ENCODE measurements at places on chromosomes 6 and 20.
A peak's percentile ranks its signal among the peaks of the same experiment; 100 is the strongest.

GRCh38 chr6:83311231-83311630 lies 118.1 kb downstream of the RWDD2A start:
- DNase-seq: no peak
- H3K27me3 ChIP-seq: peaks cover 5% of the 10 kb centered on the region
- no peaks in the 10 kb centered on the region for H3K36me3 ChIP-seq

GRCh38 chr20:44409132-44409600 lies 53.7 kb downstream of the HNF4A start:
- DNase-seq: no peak
- no peak overlapping the region for H3K27ac ChIP-seq
- no peaks in the 10 kb centered on the region for H3K36me3 ChIP-seq
- H3K4me1 ChIP-seq: no peaks in the 10 kb centered on the region
- H3K4me3 ChIP-seq: no peak overlapping the region
- H3K27me3 ChIP-seq: peaks cover 5% of the 10 kb centered on the region

DNA sequence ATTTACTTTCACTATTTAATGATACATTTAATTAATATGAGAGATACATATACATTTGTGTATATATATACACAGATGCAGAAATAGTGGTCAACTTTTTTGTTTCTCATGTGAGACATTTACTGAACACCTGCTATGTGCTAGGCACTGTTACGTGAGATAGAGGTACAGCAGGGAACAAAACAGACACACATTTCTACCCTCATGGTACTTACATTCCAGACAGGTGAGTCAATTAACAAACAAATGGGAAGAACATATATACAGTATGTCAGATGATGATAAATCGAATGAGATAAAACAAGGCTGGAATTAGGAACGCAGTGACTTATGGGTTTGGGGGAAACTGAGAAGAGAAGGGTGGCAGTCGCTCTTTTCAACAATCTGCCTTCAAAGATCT lies 5.1 kb downstream of the TFB1M start:
- no peaks in the 10 kb centered on the region for H3K27me3 ChIP-seq
- H3K27ac ChIP-seq: no peak overlapping the region
- H3K4me1 ChIP-seq: peaks cover 41% of the 10 kb centered on the region
- DNase-seq: no peak
- peaks cover 43% of the 10 kb centered on the region for H3K36me3 ChIP-seq
- no peak overlapping the region for H3K4me3 ChIP-seq

DNA sequence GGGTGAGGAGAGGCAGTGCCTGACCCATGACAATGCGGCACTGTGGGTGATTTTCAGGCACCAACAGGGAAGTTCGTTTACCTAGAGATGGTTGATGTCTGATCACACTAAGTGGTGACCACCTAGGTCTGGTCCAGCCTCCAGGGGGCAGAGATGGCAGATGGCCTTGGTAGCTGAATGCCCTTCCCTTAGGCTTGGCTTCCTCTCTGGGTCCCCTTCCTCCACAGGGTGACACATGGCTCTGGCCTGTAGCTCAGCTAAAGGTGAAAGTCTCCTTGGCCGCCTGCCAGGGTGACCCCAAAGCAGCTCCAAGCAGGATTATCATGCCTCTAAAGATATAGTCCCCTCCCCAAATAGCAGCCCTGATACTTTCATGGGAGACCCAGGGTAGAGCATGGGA lies 6.4 kb downstream of the GDAP1L1 start:
- no peak overlapping the region for H3K4me3 ChIP-seq
- no peak for DNase-seq
- no peaks in the 10 kb centered on the region for H3K4me1 ChIP-seq
- H3K27ac ChIP-seq: no peak overlapping the region

DNA sequence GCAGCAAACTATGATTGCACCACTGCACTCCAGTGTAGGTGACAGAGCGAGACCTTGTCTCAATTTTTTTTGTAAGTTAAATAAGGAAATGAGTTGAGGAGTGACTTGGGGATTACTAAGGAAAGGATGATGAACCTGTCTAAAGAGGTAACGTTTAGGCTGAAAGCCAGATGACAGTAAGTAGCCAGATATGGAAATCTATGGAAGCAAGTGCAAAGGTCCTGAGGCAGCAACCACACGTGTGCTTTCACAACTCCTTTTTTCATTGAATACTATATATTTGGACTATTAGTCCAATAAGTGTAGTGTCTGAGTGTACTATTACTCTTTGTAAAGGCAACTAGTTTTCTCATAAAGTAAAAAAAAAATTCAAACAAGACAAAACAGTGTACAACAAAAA lies 147.4 kb downstream of the CD24 start:
- no peaks in the 10 kb centered on the region for H3K4me1 ChIP-seq
- DNase-seq: no peak
- no peak overlapping the region for H3K4me3 ChIP-seq

- peak overlapping the region; percentile 71 for H3K27ac ChIP-seq
- H3K4me1 ChIP-seq: peaks cover 72% of the 10 kb centered on the region
- no peak overlapping the region for H3K4me3 ChIP-seq
- no peak for DNase-seq
- H3K27me3 ChIP-seq: no peaks in the 10 kb centered on the region
Observed at GRCh38 chr6:159989492-159990480, 20.9 kb downstream of the IGF2R start.

Measured in activated CD4-positive, alpha-beta memory T cell treated with anti-CD3 and anti-CD28 coated beads for 36 hours (primary cell).